Brain microvascular endothelial cell (primary cell): ENCODE measurements at places on chromosomes 2 and 18.

DNA sequence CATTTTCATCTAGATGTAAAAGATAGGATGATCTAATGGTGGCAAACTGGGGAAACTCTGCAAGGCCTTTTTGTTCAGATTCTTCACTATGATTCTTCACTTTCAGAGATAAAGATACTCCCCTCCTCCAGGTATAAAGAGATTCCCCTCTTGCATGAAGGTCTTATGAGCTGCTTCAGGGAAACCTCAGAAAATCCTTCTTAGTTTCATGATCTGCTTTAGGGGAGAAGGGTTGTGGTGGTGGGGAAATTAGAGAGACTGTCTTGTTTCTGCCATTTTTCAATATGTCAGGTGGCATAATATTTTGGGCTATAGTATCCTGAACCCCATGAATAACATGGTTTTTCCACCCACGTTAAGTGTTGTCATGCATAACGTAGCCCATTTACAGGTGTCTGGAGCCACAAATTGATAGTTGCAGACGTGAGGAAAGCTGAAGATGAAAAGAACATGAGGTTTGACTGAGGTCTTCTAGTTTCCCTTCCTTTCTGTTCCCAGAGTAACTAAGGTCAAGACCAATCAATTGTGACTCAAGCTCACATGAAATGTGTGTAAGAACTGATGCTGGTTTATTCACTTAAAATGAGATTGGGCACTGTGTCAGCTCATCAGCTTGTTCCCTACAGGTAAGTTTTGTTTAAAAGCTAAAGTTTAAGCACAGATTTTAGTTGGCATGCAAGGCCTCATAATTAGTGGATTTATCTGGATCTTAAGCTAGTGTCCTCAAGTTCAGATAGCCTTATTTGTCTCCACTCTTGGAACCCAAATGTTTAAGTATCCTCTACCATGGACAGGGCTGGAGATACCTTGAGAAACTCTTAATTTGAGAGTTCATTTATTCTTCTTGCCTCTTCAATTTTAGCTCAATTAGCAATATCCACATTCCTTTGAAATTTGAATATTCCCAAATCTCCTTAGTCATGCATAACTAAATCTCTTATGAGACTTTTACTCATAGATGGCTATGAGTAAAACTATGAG is 304.5 kb upstream of the FANCL start:
- DNase-seq = no peak

DNA sequence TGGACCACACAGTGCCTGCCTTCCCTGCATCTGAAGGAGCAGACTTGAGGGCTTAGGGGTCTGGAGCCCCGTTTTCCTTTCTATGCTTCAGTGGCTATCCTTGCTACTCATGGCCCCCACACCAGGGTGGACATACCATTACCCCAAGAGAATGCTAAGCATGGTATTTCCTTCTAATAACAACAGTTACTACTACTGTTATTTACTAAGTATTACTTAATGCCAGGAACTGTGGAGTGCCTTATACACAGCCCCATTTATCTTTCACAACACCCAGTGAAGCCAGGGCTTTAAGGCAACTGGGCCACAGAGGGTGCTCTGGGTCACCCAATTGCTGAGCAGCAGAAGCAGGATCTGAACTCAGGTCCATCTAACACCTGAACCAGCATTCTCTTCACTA is 5.8 kb upstream of the PAX8 start:
- peak; percentile 15 for DNase-seq

- DNase-seq = no peak
Measured at GRCh38 chr2:165593081-165593480, 123.6 kb downstream of the CSRNP3 start.

DNA sequence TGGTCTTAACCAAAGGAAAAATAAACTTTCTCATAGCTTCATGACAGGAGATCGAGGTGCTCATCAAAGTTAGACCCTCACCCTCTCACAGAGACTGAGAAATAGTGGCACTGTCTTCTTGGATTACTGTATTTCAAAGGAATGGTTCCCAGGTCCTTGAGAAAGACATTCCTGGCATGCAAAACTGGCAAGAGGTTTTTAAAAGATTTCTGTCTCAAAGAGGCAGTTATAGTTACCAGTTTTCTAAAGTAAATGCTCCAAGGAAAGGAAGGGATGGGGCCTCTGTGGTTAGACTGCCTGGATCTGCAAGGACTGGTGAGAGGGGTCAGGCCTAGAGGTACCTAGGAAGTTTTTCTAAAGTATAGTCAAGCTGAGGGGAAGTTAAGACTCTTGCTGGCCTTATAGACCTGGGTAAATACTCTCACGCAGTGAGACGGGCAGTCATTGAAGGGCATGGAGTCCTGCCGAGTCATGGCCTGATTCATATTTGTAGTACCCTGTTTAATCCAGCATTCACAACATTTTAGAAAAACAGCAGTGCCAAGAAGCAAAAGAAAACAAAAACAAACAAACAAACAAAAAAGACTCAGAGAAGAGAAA is 226.1 kb downstream of the DOK6 start:
- no peak for DNase-seq

- DNase-seq = no peak
Measured at GRCh38 chr2:191686066-191686465, 8.1 kb downstream of the NABP1 start.

DNA sequence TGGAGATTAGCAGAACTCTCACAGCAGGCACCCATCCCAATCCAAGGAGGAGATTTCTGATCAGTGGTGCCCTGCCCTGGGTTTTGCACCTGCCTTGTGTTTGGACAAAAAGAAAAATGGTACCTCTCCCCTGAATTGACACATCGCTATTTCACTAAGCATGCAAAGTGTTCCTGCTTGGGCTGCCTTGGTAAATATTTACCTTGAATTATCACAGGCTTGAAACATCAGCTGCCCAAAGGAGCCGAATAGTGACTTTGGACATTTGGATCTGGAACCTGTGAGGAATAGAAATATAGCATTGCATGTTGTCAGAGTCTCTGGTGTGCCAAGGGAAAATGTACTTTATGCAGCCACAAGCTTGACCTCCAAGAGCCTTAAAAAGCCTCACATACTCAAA is 926.4 kb upstream of the FANCL start:
- DNase-seq = no peak

DNA sequence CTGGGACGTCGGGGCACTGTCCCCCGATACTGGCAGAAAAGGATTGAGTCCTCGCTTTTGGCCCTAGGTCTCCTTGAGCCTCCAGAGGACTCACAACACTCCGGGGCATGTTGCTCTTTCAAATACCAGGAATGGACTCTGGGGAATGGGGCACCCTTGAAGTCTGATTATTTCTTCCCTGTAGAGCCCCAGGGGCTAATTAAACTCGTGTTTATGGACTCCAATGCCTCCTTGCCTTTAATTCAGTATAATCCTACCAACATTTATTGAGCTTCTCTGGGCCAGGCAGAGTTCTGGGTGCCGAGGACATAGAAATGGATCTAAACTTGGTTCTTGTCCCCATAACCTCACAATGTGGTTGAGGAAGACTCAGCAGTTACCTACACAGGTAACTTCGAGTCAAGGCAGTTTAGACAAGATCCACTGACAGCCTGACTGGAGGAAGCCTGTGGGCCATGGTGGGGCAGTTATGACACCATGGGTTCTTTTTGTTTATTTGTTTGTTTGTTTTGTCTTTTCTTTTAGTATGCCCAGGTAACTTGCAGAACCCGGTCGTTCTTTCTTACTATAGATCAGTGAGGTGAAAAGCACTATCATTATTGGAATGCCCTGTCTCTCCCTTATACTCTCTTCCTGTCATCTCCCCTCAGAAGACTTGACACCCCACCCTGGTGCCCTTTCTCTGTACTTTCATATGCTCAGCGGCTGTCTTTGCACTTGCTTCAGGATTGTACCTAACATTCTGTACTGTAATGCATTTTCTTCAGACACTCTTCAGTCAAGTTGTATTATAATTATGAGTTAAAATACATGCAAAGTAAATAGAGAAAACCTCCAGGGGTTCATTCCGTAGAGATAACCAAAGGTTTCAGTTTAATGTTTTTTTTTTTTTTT is 3.2 kb downstream of the CFLAR start:
- no peak for DNase-seq

DNA sequence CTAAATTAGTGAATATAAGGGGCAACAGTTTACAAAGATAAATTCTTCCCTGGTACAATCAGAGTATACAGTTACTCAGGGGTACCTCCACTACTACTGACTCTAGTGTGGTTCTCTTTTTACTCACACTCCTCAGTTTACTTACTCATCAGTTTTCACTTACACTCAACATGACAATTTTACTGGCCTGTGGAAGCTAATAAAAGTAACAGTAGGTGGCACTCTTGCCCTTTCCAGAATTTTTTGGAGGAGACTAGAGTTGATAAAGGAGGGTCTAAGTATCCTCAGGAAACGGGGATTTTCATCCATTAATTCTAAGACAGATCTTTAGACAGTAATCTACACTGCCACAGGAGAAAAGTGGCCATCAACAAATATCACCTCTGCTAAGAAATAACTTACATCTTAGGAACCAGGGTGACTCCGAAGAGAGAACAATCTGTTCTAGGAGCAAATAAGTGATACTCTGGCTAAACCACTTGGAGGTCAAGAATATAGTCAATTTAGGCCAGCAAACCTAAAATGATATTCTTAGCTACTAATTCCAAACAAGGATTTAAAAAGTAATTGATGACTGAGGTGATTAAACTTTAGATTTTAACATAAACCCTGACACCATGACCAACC is 61.3 kb downstream of the ATL2 start:
- peak; percentile 53 for DNase-seq

DNA sequence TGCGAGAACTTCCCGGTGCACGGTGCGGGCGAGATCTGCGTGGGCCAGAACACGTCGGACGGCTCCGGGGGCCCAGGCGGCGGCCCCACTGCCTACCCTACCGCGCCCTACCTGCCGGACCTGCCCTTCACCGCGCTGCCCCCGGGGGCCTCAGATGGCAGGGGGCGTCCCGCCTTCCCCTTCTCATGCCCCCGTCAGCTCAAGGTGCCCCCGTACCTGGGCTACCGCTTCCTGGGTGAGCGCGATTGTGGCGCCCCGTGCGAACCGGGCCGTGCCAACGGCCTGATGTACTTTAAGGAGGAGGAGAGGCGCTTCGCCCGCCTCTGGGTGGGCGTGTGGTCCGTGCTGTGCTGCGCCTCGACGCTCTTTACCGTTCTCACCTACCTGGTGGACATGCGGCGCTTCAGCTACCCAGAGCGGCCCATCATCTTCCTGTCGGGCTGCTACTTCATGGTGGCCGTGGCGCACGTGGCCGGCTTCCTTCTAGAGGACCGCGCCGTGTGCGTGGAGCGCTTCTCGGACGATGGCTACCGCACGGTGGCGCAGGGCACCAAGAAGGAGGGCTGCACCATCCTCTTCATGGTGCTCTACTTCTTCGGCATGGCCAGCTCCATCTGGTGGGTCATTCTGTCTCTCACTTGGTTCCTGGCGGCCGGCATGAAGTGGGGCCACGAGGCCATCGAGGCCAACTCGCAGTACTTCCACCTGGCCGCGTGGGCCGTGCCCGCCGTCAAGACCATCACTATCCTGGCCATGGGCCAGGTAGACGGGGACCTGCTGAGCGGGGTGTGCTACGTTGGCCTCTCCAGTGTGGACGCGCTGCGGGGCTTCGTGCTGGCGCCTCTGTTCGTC is 1.7 kb downstream of the FZD7 start:
- DNase-seq = peak; percentile 48

DNA sequence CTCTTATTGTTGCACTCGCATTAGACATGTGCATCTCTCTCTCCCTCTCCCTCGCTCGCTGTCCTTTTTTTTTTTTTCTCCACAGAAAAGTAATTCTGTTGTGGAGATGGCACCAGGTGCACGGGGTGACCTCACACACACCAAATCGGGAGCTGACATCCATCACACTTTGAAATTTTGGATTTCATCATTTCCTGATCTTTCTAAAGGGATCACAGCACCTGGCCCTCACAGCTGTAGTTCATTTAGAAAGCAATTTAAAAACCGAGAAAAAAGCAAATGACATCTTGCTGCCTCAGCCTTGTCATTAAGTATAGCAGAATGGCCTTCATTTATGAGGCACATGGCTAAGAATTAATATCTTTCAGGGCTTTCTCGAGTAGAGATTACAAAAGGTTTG is 717.2 kb downstream of the RNF144A start:
- no peak for DNase-seq

DNA sequence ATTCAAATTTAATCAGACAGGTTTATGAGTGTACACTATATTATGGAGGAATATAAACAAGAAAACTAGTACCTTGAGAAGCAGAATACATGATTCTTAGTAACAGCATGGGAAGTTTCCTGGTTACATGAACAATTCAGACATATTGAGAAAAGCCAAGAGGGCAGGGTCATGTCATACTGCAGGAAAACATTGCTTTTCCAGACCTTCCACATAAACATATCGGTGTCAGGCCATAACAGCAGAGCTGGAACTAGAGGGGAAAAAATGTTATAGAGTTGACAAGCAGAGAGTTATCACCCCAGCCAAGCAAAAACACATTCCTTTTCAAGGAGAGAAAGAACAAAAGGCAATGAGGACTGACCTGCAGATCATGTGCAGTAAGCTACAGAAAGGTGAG is 74.7 kb upstream of the ZNF236 start:
- DNase-seq = no peak

DNA sequence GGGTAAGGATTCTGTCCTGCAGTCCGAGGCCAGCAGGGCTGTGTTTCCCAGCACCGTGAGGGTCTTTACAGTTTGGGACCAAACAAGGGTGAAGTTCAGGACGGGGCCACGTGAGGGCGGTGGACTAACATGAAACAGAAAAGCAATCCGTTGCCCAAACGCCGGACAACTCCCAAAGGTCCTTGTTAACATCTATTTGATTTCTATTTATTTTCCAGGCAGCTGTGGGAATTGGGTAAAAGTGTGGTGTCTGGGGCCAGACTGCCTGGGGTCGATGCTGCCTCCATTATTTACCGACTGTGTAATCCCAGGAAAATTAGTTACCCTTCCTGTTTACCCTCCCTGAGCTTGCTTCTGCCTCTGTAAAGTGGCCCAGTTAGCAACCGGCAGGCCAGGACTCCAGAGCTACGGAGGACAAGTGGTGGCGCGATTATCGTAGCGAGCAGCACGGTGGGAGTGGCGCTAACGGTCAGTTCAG is 66.3 kb upstream of the TCF7L1 start:
- peak; percentile 80 for DNase-seq

DNA sequence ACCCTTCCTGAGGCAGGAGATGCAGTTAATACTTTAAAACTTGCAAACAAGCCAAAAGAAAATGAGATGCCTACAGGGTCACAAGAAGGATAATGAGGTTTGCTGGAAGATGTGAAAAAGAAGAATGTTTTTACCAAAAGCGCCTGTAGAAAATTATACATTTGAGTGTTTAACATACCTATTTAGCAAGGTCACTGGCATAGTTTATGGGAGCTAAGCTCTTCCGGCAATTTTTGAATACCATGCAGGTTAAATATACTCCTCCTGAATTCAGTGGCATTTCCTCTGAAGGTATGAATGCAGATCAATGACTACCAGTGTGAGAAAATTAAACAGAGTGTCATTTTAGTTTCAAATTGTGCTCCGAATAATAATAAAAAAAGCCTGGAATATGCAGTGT is 21.2 kb upstream of the MAP3K20 start:
- no peak for DNase-seq

GRCh38 chr2:146540271-146540932 is 1304.4 kb upstream of the ACVR2A start:
- no peak for DNase-seq

GRCh38 chr2:101398116-101398821 is 11.0 kb upstream of the CREG2 start:
- DNase-seq = peak; percentile 13

- no peak for DNase-seq
Measured at GRCh38 chr2:65381607-65382051, 50.8 kb downstream of the SPRED2 start.

GRCh38 chr2:23767876-23768621 is 158.9 kb downstream of the ATAD2B start:
- DNase-seq = no peak

GRCh38 chr2:184444623-184445223 is 153.6 kb upstream of the ZNF804A start:
- no peak for DNase-seq
